ENCODE measurements at places on chromosomes 1 and 21. TPM values are rescaled to one million over a fixed set of nuclear protein-coding genes. Genes with fewer than 3 reads are reported as not detected.

The IFNLR1 gene
- total RNA-seq = 1.3 TPM

The ANXA9 gene
- total RNA-seq = 0.80 TPM

The OR13G1 gene
- total RNA-seq = not detected

The DIRAS3 gene
- 1.4 TPM for total RNA-seq

The CEP104 gene
- 16.8 TPM for total RNA-seq

The LCE2A gene
- total RNA-seq = not detected
